ENCODE measurements at places on chromosomes 2 and 18.

GRCh38 chr18:48798334-48799245, 152.2 kb downstream of the SMAD7 start:
- no peak for DNase-seq

DNA sequence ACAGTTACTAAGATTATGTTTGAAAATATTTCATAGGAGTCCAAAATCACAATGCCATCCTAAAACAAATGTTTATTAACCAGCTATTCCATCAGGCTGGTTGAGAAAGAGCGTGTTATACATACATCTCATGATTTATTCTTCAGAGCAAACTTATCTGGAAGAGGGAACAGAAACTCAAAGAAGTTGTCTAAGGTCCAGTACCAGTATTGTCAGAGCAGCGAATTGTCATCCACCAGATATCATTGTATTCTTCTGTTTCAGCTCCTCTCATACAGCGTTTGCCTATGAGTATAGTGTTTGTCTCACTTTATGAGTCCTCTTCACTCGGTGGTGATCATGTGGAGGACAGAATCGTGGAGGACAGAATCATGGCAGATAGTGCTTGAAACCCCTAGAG, 238.2 kb downstream of the OSR1 start:
- DNase-seq, result no peak

DNA sequence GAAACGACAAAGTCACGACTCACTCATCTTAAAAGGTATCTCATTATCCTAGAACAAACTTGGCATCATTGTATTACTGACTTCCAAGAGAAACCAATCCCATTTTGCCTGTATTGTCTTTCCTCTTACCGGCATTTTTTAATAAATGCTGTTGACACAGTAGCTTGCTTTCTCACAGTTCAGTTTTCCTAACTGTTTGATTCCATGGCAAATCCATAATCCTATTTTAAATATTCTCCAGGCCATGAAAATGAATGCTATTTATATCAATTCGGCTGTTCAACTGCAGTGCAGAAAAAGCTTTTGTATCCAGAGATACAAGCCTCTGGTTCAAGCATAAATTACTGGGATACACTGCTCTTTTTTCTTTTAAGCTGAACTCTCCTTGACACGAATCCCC, 1241.9 kb downstream of the DPP10 start:
- DNase-seq, result no peak

- DNase-seq, result no peak
These were observed 3.1 kb downstream of the SPOPL start for GRCh38 chr2:138504546-138505235.

DNA sequence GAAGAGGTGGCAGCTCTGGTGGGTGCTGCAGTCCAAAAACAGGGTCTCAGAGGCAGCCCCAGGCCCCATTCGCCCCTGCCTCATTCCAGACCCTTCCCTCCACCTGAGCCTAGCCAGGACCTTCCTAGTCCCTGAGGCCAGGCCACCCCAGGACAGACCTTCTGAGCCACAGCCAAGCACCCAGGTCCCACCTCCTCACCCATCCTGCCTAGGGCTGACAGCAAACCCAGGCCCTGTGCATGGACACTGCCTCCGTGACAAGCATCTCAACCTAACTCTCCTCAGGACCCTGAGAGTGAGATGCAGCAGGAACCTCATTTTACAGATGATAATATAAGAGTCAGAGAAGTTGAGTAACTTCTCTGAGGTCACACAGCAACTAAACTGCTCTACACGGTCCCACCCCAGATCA, 15.5 kb downstream of the ADRA2B start:
- DNase-seq, result no peak
